ENCODE measurements at places on chromosomes 1 and 21. TPM values are rescaled to one million over a fixed set of nuclear protein-coding genes. Genes with fewer than 3 reads are reported as not detected.
A peak's percentile ranks its signal among the peaks of the same experiment; 100 is the strongest.

GRCh38 chr1:43199093-43199726 lies 27.1 kb downstream of the CFAP57 start:
- DNase-seq: no peak

GRCh38 chr1:906600-907420 lies 16.9 kb upstream of the SAMD11 start:
- no peak for DNase-seq

- DNase-seq: no peak
These were observed 14.2 kb downstream of the UTP11 start for GRCh38 chr1:38026592-38027200.

DNA sequence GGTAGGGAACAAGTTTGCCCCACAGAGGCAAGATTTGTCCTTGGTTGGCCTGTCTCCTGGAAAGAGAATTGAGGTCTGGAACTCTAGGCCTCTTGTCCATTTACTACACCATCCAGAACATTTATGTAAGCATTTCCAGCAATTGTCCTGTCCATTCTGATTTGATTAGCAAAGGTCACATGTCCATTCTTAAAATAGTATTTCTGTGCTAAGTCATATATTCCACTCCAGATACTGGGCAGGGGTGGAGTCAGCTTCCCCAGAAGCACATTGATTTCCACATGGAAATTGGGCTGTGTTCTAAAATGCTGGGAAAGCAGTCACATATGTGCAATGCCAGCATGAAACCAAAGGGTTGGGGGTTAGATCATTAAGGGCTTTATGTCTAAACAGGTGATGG lies 21.5 kb upstream of the FMN2 start:
- DNase-seq: no peak

DNA sequence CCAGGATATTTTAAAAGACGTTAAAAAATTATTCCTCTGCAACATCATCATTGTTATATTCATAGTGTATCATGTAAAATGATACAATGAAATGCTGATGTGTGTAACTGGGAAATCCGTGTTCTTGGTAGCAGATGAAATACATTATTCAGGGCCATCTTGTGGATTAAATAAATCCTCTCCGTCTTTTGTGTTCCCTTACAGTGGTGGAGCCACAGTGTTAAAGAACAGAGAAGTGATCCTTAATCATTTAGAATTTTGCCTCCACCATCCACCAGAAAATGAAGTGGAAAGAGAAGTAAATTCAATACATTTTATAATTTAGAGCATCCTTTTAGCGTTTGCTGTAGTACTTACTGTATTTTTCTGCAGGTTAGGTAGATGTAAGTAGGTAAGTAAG lies 1.3 kb downstream of the DYRK3 start:
- DNase-seq: no peak

GRCh38 chr1:17671314-17671705 lies 83.8 kb upstream of the ACTL8 start:
- no peak for DNase-seq

GRCh38 chr1:39132505-39133339 lies 71.8 kb upstream of the MACF1 start:
- DNase-seq: no peak

GRCh38 chr1:29876902-29877301 lies 640.6 kb downstream of the PTPRU start:
- no peak for DNase-seq

DNA sequence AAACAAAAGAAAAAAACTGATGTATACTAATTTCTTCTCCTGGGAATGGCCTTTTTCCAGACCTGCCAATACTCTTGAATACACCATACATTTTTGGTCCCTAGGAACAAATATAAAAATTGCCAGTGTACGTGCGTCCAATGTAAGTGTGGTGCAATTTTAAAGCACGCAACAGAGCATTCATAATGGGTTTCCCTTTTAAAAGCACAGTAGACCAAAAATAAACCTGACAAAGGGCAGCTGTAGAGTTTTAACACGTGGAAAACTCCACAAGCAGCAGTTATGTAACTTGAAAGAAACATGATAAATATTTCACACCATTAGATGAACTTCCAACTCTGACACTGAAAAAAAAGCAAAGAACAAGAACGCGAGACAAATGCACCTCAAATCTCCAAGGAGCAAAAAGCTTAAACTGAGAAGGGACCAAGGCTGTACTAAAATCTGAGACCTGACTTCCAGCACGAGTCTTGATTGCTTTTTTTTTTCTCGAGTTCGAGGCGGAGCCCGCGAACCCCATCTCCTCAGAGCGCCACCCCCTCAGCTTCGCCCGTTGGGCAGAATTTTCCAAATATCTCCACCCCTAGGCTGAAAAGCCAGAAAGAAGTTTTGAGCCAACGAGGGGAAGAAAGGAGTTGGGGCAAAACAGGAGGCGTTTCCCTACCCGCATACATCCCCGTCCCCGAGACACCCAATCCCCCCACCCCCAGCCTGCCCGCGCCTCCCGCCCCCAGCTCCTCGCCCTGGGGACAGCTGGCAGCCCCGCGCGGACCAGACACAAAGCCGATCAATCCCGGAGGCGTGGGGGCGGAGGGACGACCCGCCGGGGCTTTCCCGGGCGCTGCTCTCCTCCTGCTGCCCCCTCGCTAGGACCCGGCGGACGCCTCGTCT lies at the start of gene JAM2:
TSS of gene JAM2 (plus strand) at position 599 of the 891 bp plus-strand sequence. CDS start 564 bp downstream, outside the sequence.
- DNase-seq: no peak

DNA sequence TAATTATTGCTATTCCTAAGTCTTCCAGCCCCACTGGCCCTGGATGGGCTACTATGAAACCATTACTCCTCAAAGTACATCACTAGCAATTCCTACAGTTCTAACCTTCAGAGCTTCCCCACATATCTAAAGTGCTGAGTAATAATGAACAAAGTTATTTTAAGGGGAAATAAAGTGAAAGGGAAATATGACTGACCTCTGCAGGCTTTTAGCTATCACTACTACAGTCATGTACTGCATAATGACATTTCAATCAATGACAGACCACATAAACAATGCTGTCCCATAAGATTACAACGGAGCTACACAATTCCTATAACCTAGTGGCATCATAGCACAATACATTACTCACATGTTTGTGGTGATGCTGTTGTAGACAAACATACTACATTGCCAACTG lies 32.5 kb upstream of the ASPM start:
- DNase-seq: no peak

DNA sequence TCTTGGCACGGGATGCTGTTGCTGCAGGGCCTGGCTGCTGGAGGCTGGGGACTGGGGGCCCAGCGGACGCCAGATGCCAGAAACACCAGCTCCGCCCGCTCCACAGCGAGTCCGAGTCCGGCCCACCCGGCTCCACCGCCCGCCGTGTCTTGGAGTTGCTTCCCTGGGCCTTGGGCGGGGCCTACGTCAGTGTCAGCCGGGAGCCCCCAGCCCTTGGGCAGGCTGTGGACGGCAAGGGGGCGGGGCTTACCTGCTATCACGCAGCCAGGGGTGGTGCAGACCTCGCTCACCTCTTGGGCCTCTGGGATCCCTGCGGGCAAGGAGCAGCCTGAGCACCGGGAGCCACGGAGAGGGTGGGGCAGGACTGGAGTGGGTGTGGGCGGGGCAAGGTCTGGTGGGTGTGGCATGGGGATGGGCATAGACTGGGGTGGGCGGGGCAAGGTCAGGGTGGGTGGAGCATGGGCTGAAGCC lies 21.8 kb downstream of the MMEL1 start:
- no peak for DNase-seq

DNA sequence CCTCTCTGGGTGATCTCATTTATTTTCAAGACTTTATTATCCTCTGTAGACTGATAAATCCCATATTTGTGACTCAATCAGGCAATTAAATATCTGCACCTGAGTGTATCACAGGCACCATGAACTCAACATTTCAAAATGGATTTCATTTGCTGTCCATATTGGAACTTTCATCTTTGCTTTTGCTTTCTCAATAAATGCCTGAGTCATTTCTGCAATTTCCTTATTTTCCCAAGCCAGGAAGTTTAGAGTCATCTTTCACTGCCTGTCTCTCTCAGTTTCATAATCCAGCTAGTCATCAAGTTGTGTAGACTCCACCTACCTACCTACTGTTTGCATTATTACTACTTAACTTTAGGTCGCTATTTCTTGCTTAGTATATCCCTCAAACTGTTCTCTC lies 540.9 kb downstream of the LMO4 start:
- peak; percentile 26 for DNase-seq

Gene RNF11
- total RNA-seq: 54.5 TPM

Gene CCDC185
- not detected for total RNA-seq

Gene HSF2BP
- total RNA-seq: 0.72 TPM

Gene OBSCN
- 20.6 TPM for total RNA-seq
